ENCODE measurements at places on chromosomes 7 and 10.

DNA sequence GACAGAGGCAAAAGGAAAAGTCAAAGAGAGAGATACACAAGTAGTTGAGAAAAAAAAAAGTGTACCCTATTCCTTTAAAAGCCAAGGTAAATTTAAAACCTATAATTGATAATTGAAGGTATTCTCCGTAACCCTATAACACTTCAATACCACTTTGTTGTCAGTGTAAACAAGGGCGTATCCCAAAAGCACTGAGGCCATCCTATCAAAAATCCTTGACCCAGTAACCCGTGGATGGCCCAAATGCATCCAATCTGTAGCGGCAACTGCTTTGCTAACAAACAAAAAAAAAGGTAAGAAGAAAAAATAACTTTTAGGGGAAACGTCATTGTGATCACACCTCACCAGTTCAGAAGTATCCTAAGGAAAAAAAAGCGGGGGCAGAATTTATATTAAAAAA, 5.1 kb upstream of the NAPEPLD start:
- DNase-seq = no peak

GRCh38 chr10:52394246-52394645, 80.2 kb downstream of the DKK1 start:
- no peak for DNase-seq

DNA sequence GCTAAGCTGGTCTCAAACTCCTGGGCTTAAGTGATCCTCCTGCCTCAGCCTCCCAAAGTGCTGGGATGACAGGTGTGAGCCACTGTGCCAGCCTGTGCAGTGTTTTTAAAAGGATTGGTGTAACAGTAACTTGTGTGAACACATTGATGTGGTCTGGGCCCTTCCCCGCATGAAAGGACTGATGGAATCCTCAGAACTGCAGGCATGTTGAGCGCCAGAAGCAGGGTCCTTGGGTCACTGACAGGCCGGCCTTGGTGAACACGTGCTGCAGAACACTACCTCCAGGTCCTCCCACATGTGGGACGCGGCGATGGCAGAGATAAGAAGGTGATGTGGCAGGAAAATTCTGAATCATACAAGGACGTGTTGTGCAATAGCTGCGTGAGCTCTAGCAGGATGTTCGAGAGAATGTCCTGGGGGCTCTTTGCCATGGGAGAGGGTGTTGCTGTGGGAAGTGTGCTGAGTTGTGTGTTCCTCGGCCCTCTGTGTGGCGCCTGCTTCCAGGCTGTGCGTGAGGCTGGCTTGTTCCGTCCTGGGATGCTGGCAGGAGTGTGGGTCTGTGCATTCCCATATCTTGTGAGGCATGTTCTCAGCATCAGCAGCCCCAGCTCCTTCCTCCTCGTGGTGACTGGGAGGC, 68.2 kb downstream of the DNAJB6 start:
- peak; percentile 98 for DNase-seq

GRCh38 chr7:34022626-34023025, 117.3 kb downstream of the BMPER start:
- DNase-seq = no peak

GRCh38 chr7:17863095-17863808, 77.0 kb downstream of the SNX13 start:
- DNase-seq = no peak

GRCh38 chr10:74418285-74418872, 267.4 kb downstream of the ADK start:
- no peak for DNase-seq

- DNase-seq = peak; percentile 80
These were observed 47.9 kb upstream of the FOXK1 start for GRCh38 chr7:4634166-4634565.

DNA sequence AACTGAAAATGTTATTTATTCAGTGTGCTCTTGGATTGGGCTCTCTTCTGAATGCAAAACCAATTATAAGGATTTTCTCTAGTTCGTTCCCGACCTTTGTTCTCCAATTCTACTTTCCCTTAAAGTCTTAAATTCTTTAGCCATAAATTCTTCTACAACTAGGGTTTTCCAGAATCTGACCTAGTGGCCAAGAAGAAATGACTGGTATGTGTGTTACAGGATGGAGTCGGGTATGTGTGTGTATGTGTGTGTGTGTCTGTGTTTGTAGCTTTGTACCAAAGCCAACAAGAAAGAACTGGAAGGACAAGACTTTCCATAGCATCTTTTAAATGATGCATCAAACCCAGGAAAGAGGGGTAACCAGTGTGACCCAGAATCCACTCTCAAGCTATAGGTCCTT, 25.8 kb upstream of the LEP start:
- DNase-seq = peak; percentile 65

DNA sequence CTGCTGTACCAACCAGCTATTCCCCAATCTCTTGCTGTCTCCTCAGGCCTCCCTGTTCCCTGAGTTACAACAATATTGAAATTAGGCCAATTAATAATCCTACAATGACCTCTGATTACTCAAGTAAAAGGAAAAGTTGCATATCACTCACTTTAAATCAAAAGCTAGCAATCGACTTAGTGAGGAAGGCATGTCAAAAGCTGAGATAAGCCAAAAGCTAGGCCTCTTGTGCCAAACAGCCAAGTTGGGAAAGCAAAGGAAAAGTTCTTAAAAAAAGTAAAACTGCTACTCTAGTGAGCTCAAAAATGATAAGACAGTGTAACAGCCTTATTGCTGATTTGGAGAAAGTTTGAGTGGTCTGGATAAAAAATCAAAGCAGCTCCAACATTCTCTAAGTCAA, 129.8 kb downstream of the LSMEM1 start:
- no peak for DNase-seq

- DNase-seq = no peak
These were observed 209.6 kb downstream of the KIAA1217 start for GRCh38 chr10:24418532-24418931.

GRCh38 chr10:22704471-22704911, 9.9 kb downstream of the PIP4K2A start:
- DNase-seq = no peak

- DNase-seq = no peak
These were observed 119.3 kb upstream of the ZNF746 start for GRCh38 chr7:149616898-149617297.

- DNase-seq = peak; percentile 80
These were observed 186.0 kb downstream of the JAZF1 start for GRCh38 chr7:27994639-27995038.

GRCh38 chr10:99779335-99779734, 3.1 kb upstream of the ABCC2 start:
- no peak for DNase-seq

- DNase-seq = no peak
These were observed 704 bp upstream of the ERLIN1 start for GRCh38 chr10:100186253-100187212.

GRCh38 chr7:73395538-73396503, 37.8 kb upstream of the FZD9 start:
- DNase-seq = no peak

DNA sequence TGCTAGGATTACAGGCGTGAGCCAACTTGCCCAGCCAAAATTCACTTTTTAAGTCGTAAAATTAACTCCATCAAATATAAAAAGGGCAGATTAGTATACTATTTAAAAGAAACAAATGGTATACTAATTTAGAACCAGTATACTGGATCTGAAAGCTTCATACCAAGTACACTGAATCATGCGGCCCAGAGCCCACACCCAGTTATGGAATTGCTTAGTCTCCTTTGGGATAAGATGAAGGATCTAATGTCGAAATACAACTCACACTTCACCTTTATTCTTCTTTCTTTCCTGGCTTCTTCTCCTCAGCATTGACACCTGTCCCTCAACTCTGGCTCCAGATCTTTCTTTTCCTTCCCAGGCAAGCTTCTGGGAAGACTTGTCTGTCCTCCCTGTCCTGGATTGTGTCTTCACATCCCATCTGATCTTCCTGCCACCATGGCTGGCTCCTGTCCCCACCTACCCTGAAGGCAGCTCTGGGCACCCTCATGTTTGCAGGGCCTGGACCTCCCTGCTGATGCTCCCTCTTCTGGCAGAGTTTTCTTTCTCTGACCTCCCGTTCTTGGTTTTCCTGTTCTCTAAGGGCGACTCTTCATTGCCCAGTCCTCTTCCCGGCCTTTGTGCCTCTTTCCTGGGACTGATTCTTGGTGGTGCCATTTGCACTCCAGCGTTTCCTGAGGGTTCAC, 57.8 kb upstream of the CTBP2 start:
- peak; percentile 81 for DNase-seq

DNA sequence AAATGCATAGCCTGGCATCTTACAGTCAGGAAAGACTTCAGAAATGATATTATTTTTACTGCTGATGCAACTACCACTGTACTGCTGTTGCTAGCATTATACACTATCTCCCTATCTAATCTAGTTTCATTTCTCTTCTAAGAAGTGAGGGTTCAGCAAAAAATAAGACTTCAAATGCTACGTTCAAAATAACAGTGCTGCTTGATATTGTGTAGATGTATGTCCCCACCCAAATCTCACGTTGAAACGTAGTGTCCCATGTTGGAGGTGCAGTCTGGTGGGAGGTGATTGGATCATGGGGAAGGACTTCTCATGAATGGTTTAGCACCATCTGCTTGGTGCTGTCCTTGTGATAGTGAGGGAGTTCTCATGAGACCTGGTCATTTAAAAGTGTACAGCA, 129.4 kb downstream of the ANK3 start:
- DNase-seq = no peak

DNA sequence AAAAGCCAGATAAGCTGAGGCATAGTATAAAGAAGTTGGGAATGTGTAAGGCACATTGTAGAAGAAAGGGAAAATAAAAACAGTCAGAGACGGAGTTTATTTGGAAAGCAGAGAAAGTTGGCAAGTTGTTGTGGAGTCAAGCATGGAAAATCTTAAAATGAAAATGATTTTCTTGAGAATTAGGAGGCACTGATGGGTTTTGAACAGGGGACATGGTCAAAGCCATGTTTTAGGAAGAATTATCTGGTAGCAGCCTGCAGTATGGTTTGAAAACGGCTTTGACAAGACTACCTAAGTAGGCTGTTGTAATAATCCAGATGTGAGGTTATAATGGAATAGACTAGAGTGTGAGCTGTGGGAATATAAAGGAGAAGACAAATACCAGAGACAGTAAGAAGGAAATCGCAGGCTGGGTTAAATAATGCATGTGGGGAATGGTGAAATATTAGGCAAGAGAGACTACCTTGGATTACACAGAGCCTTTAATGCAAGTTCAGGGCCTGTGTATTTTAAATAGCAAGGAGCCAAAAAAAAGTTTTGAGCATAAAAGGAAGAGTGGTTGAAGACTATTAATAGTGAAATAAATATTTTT, 130.4 kb upstream of the MEOX2 start:
- DNase-seq = no peak

DNA sequence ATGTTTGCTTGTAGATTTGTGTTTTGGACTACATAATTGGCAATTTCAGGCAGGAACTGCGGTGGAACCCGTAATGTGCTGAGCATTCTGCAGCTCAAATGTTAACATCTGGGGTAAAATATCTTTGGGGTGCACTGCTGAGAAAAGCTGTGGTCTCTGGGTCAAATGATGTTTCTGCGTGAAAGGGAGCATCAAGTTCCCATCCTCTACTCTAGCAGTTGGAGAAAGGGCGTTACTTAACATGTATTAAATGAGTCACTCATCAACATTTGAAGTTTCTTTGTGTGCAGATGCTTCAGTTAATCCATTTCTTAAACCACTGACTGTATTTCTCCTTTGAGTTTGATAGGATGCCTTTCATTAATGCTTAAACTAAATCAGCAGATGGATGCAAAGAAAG, 273.1 kb upstream of the PITRM1 start:
- DNase-seq = no peak

DNA sequence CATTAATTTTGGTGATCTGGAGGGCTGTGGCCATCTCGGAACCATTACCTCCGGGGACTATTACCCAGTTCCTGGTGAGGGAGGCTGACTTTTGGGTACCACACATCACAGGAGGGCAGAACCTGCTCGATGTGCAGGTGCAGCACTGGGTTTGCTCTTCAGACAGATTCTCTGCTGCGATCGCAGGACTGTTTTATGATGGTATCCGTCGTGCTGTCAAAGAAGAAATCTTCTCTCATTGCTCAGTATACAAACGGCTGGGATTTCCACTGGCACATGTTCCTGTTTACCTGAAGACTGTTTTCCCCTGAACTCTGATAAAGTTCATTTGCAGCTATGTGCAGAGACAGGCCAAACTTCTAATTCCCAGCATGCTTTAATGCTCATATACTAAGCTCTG, 27.2 kb upstream of the SHH start:
- DNase-seq = peak; percentile 57

- peak; percentile 57 for DNase-seq
These were observed 44.6 kb downstream of the TAX1BP1 start for GRCh38 chr7:27784399-27785053.

- no peak for DNase-seq
These were observed 28.4 kb downstream of the ITGB1 start for GRCh38 chr10:32929634-32930033.

DNA sequence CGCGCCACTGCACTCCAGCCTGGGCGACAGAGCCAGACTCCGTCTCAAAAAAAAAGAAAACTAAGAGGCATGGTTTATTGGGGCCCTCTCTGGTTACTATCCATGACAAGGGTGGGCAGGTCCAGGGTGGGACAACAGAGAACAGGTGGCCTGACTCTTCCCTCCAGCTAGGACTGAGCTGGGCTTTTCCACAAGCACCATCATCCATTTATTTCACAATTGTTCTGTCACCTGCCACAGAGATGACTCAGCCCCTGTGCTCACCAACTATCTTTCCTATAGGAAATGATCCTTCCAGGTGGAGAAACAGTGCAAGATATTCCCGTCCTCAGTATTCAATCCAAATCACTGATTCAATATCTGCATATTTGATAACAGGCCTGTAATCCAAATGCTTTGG, 44.9 kb upstream of the MYL10 start:
- DNase-seq = no peak

DNA sequence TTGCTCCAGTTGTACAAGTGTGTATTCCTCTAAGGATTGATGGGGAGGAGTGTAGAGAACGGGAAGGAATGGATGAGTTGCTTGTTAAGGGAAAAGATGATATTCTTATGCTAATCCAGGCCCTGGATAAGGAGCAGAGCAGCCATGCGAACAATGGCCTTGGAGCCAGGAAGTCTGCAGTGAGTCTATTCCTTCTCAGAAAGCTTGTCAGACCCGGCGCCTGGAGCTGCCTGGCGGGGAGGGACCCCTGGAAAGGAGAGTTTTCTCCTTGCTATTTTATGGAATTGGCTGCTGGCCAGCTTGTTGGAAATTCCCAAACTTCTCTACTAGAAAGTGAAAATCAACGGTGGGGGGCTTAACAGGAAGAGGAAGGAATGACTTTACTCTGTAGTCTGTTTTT, 89.1 kb downstream of the MMRN2 start:
- DNase-seq = no peak

DNA sequence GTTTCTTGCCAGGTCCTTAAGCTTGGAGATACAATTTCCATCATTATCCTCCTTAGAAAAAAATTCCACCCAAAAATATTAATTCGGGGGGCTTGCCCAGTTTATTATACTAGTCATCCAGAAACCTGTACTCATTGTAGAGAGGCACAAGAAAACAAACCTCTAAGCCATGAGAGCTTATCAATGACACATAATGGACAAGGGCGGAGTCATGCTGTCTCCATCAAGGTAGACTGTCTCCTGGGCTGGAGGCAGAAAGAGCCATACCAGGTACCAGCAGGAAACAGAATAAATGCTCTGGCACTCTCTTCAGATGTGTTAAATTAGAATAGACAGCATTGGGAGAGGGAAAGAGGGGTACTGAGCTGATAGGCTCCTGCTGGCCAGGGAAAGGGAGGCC, 69.8 kb upstream of the GSDME start:
- DNase-seq = no peak

All from osteoblast (primary cell).